Immature natural killer cell (primary cell): ENCODE measurements at places on chromosomes 5 and 9.

- peak; percentile 54 for DNase-seq
These were observed 17.3 kb upstream of the RNU6ATAC start for GRCh38 chr9:134181648-134182034.

- DNase-seq = no peak
These were observed 292.3 kb downstream of the SMARCA2 start for GRCh38 chr9:2307480-2307879.

DNA sequence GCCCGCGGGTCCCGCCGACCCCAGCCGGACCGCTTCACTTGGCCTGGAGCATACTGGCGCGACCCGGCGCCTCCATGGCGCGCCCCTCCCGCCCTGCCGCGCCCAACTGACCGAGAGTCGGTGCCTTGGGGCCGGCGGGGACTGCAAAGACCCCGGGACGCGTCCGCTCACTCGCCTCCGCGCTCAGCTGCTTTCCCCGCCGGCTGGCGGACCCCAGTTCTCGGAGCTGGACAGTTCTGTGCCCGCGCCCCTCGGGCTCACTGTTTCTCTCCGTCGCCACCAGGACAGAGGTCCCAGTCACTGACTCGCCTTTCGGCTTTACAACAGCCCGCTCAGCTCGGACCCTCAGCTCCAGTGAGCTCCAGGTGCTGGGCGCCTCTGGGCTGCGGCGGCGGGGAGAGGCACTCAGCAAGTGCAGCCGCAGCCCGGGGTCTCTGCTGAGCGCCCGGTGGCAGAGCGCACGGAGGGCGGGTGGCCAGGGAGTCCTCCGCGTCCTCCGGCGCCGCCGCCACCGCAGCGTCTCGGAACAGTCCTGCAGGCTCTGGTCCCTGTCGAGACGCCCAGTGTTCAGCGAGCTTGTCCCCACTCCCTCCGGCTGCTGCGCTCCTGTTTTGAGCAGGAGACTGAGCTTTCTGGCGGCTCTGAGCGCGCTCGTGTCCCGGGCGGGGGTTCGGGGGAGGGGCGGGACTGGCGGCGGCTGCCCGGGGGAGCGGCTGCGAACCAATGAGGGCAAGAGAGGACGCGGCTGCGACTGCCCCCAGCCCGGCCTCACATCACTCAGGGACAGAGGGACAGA lies at the start of gene SMIM32:
SMIM32 (minus strand) TSS at position 637 of the 796 bp plus-strand sequence. CDS start 638 bp downstream, outside the sequence.
- no peak for DNase-seq

DNA sequence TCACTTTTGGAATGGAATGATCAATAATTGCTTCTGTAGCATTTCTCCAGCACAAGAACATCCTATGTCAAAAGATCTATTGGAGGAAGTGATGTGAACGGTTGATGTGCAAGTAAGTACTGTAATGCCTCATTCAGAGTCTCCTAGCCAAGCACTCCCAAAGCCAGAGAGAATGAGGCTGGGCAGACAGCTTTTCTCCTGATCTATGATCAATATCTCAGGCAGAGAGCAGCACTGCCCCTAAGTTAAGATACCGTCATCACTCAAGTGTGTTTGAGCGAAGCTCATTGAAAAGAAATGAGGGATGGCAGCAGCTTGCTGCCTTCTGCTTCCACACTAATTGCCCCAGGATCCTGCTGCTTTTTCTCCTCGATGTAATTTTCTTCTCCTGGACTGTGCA lies 324.1 kb upstream of the GRAMD2B start:
- no peak for DNase-seq

GRCh38 chr9:4486176-4486575 lies 4.1 kb upstream of the SLC1A1 start:
- no peak for DNase-seq

DNA sequence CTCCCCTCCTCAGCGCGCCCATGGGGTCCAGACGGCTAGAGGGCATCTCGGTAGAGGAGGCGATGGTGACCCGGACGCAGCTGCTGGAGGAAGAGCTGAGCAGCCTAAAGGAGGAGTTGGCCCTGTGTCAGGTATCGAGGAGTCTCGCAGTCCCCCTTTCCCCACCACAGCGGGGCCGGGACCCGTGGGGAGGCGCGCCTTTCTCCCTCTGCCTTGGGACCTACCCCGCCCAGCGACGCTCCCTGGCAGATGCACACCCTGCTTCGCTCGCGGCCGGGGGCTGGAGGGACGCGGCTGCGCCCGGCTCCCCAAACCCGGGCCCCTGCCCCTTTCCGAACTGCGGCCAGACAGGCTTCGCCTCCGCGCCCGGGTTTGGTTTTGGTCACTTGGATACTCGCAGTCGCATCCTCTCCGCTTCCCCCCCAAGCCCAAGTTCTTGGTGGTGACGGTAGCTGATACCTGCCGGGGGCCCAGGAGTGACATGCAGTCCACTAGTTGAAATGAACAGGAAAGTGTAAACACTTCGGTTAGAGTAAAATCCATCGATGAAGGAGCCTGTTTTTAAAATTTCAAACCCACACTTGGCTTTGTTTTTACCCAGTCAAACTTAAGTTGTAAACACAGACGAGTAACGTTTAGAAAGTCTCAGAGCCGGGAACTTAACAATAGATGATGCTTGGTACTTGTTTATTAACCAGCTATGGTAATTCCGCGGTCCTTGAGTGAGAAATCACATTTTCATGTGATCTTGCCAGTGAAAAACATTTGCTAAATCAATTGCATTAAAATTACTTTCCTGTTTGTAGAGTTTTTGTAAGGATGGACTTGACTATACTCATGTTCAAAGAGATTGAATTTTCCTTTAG lies 688 bp downstream of the CNTLN start:
- peak; percentile 6 for DNase-seq

DNA sequence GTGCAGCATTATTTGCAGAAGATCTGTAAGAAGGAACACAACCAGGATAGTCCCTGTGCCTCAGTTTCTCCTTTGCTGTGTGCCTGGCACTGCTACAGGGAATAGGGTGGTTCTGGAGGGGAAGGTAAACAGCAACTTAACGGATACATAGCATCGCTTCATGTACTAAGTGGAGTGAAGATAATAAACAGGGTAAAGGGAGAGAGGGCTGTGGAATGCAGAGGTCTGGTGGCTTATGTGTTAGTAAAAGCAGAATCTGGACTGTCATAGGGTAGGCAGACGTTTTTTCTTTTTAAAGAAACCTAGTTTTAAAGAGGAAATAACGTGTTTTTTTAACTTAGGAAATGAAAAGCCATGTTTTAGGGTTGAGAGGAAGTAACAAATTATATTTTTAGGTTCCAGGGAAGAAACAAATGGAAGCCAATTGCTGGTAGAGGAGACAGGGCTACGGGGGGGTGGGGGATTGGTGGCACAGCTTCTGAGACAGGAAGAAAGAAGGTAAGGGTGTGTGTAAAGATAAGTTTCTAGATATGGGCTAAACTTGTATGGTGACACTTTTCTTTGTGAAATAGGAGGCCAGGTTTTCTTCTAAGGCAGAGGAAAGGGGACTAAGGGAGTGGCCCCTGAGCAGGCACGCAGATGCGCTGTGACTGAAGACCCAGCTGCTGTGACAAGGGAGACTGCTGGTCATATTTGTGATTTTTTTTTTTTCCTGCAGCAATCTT lies 1.3 kb downstream of the GNG10 start:
- DNase-seq = no peak
